ENCODE measurements at places on chromosomes 2 and 18.
A peak's percentile ranks its signal among the peaks of the same experiment; 100 is the strongest.

GRCh38 chr18:52150050-52150449 is 189.9 kb upstream of the DCC start:
- no peak for DNase-seq

GRCh38 chr18:2625217-2625616 is 30.3 kb upstream of the SMCHD1 start:
- no peak for DNase-seq

DNA sequence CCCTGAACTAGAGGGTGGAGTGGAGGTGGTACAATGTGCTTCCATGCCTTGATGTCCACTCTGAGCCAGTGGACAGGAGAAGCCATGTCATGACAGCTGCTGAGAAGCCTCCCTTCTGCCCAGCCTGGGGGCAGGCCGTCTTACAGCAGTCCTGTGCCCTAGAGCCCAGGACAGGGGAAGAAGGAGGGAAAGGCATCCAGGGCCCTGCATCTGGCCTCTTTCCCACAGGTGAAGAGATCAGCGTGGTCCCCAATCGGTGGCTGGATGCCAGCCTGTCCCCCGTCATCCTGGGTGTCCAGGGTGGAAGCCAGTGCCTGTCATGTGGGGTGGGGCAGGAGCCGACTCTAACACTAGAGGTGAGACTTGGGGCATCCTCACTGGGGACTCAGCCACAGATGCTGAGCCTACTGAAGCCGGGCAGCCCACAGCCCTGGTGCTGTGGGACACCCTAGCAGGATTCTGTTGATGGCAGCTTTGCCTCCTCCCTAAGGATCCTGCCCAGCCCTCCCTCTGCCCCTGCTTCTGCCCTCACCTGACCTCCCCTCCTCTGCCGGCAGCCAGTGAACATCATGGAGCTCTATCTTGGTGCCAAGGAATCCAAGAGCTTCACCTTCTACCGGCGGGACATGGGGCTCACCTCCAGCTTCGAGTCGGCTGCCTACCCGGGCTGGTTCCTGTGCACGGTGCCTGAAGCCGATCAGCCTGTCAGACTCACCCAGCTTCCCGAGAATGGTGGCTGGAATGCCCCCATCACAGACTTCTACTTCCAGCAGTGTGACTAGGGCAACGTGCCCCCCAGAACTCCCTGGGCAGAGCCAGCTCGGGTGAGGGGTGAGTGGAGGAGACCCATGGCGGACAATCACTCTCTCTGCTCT is 3.1 kb downstream of the IL36RN start:
- no peak for DNase-seq

DNA sequence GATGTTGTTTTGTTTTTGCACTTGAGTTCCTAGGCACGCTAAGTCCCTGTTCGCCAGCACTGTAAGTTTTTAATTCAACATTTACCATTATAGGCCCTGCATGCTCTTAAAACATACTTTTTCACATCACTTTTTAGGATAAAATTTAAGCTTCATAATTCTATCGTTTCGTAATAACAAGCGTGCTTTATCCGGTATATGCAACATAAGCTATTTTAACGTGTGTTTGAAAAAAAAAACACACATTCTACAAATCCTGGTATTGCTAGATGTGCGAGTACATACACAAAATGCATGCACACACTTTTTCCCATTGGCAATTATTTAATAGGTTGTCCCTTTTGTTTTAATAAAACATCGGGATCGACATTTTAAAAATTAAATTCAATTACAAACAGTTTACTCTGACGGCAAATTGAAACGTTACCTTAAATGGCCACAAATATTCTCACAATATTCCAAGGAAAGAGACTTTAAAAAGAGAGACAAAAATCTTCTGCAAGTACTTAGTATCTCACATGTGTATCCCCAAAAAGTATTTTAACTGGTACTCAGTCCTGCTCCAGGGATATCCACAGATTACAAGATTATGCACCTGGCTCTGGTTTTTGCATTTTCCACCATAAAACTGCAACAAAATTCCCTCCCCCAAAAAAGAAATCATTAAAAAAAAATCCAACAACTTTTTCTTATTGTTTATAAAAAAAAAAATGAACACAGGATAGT is 1.0 kb upstream of the TCF4 start:
- no peak for DNase-seq

- DNase-seq = no peak
Observed at GRCh38 chr2:191512216-191512835, 165.6 kb upstream of the NABP1 start.

- no peak for DNase-seq
Observed at GRCh38 chr18:45161850-45162249, 453.4 kb upstream of the SLC14A2 start.

DNA sequence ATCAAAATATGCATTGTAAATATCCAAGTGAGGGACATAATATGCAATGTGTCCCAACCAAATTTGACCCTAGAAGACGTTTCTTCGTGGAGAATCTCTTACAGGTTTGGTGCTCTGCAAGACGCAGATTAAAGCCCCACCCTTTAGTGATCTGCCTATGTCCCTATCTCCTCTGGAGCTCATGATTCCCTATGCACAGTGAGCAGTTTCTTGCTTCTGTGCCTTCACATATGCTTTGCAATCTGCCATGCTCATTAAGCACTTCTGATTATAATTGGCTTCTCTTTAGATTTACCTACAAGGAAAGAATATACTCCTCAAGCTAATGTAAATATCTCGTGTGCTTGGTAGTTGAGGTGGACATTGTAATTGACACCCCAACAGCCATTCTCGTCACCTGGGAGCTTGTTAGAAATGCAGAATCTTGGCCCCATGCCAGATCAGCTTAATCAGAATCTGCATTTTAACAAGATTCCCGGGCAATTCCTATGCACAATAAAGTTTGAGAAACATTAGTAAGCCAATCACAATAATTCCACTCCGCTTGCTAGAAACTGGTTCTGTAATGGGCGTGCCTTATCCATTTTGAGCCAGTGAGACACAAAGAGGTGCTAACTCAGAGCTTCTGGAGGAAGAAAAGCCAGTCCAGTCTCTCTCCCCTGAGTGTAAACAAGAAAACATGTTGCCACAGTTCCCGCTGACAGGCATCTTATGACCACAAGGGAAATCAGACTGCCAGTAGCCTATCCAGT is 2.8 kb upstream of the PUM2 start:
- DNase-seq = no peak

GRCh38 chr2:215161301-215161829 is 22.9 kb upstream of the ABCA12 start:
- no peak for DNase-seq

DNA sequence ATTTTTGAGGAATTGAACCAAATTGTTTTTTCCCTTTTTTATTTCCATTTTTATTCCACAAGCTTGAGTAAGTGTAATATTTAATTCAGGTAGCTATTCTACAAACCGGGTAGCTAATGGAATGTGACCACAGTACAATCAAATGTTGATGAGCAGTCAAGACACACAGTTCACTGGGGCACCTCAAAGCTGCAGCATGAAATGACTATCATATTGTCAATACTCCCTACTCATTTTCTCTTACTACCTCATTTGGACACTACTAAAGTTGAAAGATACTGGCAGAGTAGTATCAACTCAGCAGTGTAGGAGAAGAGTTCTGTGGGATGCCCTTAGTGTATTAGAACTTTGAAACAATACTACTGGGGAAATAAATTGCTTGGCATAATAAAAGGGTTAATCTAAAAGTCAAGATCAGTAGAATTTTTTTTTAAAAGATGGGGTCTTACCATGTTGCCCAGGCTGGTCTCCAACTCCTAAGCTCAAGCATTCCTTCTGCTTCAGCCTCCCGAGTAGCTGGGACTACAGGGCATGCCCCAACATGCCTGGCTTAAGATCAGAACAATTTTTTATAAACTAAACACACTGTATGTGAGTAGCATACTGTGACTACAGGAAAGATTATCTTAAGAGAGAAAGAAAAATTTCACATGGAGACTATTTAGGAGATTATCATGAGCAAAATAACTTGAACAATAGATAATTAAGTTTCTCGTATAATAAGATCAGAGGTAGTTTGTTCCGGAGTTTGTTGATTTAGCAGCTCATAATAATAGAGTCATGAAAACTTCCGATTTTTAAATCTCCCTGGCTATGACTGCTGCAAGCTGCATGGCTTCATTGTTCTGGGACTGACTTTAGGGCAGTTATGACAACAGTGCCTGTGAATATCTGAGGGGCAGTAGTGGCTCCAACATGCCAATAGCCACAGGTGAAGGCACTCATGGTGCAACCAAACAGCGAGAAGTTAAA is 43.7 kb downstream of the MYO3B start:
- DNase-seq = no peak

DNA sequence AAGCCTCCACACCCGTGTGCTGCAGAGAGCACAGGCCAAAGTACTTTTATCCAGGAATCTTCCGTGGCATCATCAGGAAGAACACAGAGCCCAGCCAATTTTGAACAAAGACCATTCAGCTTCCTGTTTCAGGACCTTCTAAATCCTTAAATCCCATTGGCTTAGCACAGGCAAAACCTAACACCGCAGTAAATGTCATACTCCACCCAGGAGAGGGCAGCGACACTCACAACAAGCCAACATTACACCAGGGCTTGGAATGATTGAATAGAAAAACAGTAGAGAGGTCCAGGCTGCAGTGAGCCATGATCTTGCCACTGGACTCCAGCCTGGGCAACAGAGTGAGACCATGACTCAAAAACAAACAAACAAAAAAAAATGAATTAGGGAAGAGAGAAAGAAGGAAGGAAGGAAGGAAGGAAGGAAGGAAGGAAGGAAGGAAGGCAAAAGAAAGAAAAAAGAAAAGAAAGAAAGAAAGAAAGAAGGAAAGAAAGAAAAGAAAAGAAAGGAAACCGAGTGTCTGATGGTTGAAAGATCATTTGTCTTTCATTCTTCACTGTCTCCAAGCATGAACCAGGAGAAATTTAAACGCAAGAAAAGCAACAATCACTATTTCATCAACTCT is 144.6 kb upstream of the SATB2 start:
- peak; percentile 26 for DNase-seq

DNA sequence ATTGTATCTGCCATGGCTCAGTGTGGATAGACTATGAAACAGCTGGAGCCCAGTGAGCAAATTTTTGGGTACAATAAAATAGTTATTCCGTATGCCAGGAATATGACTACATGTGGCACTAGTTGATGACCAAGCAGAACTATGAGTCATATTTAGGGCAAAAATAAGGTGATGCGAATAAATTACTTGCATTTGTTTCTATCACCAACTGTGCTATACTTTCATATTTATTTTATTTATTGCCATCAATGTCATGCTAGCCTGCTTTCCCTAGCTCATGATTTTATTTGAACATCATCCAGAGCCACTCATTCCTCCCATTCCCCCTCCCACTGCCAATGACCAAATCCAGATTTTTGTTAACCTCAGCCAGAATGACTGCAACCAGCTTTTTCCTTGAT is 13.3 kb upstream of the FAP start:
- peak; percentile 72 for DNase-seq

- DNase-seq = no peak
Observed at GRCh38 chr2:17839959-17840358, 23.7 kb downstream of the MSGN1 start.

- DNase-seq = no peak
Observed at GRCh38 chr2:149488706-149489440, 98.7 kb downstream of the MMADHC start.

GRCh38 chr2:205047273-205047839 is 502.1 kb downstream of the PARD3B start:
- no peak for DNase-seq

GRCh38 chr2:62375113-62375420 is 130.9 kb downstream of the TMEM17 start:
- no peak for DNase-seq

GRCh38 chr2:191081411-191082155 is 67.6 kb upstream of the STAT1 start:
- peak; percentile 62 for DNase-seq

GRCh38 chr2:156687715-156688114 is 251.5 kb downstream of the GPD2 start:
- peak; percentile 1 for DNase-seq

DNA sequence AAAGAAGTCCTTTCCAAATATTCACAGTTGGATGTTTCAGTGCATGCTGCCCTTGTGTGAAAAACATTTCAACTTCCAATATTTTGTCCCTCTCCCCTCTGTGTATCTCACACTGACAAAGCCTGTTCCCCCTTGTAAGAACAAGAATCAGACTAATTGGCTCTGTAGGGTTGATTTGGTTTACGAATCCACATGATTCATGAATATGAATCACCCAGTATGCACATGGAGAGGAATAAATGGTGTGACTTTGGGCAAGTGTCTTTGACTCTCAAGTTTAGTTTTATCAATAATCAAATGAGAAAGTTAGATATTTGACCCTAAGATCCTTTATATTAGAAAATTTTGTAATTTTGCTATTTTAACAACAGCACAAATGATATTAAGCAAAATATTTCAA is 9.3 kb upstream of the CDH20 start:
- peak; percentile 34 for DNase-seq

DNA sequence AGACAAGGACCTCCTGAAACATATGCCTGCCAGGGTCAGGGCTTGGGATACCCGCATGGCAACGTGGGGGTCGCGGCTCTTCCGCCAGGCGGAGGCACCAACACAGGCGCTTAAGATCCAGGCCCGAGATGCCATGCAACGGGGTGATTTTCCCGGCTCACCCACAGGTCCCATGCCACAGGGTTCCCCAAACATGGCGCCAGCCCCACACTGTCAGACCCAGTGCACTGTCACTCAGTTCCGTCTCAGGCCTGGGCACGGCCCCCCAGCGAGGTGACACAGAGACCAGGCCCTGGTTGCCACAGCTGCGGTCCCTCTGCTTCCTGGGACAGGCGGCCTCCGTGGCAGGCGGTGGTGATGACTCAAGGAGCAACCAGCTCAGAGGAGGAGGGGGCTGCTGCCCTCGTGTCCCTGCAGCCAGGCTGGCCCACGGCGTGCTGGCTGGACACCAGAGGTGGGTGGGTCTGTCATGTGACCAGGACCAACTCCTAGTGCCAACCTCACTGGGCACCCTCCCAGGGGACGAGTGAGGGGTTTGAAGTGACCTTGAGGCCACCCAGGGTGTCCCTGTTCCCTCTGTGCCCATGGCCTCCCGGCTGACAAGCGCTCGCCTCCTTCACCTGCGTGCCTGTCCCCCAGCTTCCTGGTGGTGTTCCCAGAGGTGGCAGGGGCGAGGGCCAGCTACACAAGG is 4.9 kb downstream of the PDCD1 start:
- peak; percentile 22 for DNase-seq

DNA sequence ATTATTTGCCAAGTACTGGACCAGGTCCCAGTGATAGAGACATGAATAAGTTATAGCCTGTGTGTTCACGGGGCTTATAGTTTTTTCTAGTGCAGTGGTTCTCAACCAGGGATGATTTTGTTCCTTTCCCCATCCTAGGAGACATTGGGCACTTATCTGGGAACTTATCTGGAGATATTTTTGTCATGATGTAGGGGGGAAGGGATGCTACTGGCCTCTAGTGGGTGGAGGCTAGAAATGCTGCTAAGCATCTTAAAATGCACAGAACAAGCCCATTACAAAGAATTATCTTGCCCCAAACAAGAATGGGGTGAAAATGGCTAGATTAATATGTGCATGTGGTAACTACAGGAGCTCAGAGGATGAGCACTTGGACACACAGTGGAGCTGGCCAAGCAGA is 75.2 kb downstream of the KLHL29 start:
- peak; percentile 37 for DNase-seq

GRCh38 chr2:234534515-234534914 is 37.6 kb upstream of the ARL4C start:
- no peak for DNase-seq
